ENCODE measurements at places on chromosomes 16 and 17.

GRCh38 chr17:63623786-63624530, 1.7 kb downstream of the MAP3K3 start:
- DNase-seq, result no peak

DNA sequence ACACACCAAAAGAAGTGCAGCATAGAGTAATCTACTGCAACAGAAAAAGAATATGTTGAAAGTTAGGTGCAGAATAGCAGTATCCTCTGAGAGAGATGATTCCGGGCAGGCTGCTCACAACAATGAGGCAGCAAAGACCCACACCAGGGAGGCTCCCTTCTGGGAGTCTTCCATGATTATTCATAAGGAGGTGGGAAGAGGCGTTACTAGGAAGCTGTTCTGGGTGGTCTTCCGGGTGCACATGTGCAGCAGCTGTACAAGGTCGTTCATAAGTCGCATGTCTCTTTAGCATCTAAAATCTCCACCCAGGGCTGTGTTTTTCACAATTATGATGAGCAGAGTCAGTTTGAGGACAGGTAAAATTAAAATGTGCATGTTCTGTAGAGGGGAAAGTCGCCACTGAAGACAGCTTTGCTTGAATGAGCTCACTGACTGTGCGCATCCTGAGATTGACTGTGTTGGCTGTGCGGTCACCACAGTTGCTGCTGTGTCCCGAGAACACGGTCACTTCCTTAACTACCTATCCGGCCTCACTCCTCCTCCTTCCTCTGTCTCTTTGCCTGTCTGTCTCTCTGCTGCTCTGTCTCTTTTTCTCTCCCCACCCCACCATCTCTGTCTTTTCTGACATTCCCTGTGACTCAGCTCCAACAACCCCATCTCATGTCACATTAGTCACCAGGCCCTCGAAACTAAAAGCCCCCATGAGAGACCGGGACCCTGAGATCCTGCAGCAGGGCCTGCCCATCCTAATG, 125.5 kb upstream of the HSBP1 start:
- no peak for DNase-seq

- DNase-seq, result no peak
Measured at GRCh38 chr17:1724869-1725641, 551 bp downstream of the WDR81 start.

DNA sequence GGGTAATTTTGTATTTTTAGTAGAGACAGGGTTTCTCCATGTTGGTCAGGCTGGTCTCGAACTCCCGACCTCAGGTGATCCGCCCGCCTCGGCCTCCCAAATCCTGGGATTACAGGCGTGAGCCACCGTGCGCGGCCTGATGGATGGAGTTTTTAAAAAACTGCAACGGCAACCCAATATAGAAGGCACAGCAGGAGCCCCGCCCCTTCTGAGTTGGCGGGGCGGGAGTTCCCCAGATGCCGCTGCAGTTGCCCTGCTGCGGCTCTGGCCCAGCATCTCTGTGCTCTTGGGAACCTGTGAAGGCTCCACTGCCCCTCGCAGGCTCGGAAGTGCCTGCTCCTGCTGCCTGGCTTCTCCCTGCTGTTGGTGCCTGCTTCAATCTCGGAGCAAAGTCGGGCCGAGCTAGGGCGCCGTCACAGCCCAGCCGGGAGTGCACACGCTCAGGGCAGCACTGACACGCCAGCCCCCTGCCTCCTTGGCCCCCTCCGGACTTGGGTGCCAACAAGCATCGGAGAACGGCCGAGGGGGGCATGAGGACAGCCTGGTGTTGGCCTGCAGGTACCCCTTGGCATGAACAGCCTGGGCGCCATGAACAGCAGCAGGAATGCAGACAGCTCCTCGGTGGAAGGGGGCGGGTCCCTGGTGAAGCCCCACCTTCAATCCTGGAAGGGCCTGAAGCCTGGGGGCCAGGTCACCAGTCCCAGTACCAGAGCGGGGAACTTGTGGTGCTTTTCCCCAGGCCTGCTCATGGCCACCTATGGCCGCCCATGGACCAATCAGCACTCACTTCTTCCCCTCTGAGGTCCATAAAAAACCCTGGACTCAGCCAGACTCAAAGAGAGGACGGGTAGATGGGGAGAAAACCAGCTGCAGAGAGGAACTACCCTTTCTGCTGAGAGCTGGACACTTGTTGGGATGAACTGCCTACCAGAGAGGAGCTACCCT, 2.3 kb upstream of the NT5M start:
- DNase-seq, result peak; percentile 34

All from effector memory CD8-positive, alpha-beta T cell (primary cell).